ENCODE measurements at places on chromosomes 3 and 15.
A peak's percentile ranks its signal among the peaks of the same experiment; 100 is the strongest.

DNA sequence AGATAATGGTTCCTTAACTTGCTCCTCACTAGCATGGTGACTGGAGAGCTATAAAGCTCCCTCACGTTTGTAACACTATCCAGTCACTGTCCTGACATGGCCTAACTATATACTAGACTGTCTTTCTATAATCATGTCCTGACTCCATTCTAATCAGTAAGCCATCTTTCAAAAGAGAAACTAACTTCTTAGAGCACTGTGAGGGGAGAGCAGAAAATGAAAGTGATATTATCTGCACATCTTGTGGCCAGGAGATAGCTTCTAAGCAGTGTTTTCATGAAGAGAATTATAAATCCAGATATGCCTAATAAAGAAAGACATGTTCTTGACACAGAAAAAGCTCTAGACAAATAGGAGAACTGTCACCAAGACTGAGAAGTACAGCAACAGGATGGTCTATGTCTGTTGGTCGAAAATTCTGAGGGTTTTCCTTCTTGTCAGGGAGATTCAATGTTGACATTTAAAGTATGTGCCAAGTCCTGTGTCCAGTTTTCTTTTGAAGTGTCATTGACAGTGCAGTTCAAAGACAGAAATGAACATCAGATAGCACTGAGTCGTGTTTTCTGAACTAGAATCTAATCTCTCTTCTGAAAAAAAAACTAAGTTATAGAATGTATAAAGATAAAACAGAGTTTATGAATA lies 230.6 kb upstream of the PEX5L start:
- DNase-seq = no peak

- DNase-seq = no peak
Observed at GRCh38 chr3:136562026-136562425, 190.2 kb downstream of the STAG1 start.

- DNase-seq = peak; percentile 75
Observed at GRCh38 chr15:72339777-72340177, 19.8 kb upstream of the CELF6 start.

DNA sequence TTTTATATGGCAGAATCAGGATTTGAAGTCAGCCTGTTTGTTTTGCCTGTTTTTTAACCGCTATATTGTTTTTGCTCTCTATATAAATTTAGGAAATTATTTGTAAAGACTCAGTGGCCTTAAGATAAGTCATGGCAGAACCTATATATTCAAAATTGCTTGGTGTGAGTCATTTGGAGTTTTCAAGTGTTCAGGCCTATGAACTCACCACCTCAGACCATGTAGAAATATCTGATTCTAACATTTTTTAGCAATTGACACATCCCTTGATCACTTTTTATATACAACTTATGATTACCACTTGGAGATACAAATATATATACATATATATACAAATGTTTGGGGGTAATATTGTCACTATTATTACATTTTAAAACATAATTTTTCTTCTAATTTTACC lies 95.7 kb downstream of the VGLL3 start:
- DNase-seq = no peak

- no peak for DNase-seq
Observed at GRCh38 chr3:87801409-87801808, 257.4 kb downstream of the CGGBP1 start.

- no peak for DNase-seq
Observed at GRCh38 chr3:177571944-177572315, 374.6 kb upstream of the TBL1XR1 start.

- DNase-seq = no peak
Observed at GRCh38 chr15:100781961-100782530, 97.6 kb upstream of the ALDH1A3 start.

GRCh38 chr15:92268900-92269299 lies 124.8 kb upstream of the ST8SIA2 start:
- no peak for DNase-seq

DNA sequence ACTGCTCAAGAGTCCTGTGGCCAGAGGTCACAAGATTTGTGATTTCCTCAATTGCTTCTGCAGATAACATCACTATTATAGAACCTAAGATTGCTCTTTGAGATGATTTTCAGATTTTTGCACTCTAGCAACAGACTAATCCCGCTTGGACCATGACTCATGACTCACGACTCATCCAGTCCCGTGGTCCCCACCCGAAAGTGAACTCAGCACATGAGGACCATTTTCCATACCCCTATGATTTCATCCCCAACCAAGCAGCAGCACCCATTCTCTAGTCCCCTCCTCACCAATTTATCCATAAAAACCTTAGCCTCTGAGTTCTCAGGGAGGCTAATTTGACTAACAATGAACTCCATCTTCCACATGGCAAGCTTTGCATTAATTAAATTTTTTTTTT lies 106.3 kb upstream of the ALCAM start:
- DNase-seq = no peak

DNA sequence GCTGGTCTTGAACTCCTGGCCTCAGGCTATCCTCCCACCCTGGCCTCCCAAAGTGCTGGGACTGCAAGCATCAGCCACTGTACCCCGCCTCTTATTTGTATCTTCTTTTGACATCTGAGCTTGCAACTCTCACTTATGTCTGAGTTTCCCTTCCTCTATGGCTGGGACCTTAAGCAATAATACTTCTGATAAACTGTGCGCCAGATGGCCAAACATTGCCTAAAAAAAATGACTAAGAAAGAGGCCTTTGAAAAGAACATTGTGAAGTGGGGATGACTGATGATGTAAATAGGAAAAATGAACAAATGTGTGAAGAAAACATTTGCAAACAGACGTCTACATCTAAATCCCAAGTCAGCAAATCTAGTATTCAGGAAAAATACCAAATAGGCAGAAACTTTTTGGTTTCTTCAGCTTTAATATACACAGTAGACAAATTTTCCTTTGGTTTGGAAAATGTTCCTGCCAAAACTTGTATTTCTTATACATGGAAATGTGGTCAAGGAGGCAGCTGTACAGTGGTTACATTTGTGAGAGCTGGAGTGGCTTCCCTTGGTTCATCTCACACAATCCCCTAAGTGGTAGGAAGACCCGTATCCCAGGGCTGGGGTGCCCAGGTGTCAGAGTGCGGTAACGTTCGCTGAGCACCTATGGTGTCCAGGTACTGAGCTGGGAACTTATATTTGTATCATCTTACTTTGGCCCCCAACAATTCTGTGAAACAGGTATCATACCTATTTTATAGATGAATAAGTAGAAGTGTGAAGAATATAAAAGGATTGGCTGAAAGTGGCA lies 11.6 kb upstream of the TFRC start:
- peak; percentile 11 for DNase-seq

All from MCF 10A (cell line).